ENCODE measurements at places on chromosomes 1 and 21.

GRCh38 chr1:24036088-24036487 is 56.0 kb upstream of the SRSF10 start:
- no peak for DNase-seq

GRCh38 chr1:110637475-110637874 is 31.3 kb upstream of the KCNA2 start:
- DNase-seq = no peak

GRCh38 chr21:21196087-21196486 is 197.9 kb downstream of the NCAM2 start:
- DNase-seq = no peak

DNA sequence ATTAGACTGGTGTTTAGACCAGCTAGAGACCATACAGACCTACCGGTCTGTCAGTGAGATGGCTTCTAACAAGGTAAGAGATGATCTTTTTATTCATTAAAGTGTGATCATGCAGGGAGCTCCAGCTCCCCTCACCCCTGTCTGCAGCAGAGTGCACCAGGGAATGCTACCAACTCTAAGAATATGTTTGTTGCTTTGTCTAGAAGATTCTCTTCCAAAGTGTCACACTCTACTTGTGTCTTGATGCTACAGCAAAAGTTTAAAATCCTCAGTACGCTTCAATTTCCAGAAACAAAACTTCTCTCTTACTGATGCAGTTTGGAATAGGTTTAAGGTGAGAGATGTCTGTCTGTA is 201.4 kb upstream of the SGIP1 start:
- no peak for DNase-seq

DNA sequence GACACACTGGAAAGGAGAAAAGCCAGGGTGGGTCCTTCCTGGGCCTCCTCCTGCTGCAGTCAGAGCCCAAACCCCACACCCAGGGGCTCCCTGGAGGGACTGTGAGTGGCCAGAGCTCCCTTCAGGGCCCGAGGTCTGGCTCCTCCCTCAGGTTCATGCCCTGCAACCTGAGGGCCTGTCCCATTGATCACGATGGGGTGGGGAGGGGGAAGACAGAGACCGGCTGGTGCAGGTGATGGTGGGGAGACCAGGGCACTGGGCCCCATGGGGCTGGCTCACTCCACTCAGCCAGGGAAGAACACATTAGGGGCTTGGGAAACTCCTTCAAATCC is 30.1 kb upstream of the NPPB start:
- DNase-seq = no peak

DNA sequence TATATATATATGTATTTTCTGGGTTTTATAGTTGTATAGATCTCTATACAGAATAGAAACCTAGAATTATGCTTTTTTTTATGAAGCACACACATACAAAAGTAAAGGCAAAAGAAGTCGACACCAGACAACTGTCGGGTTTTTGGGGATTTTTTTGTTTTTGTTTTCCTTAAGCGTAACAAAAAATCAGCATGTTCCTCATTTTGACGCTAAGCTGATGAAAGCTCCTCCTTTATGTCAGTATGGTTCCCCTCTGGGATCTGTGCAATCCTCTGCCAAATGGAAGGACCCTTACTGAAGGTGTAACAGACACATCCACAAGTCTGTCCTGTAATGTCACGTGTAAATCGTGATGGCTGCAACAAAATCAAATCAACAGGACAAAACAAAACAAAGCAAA is 226.2 kb downstream of the RHOU start:
- DNase-seq = no peak

DNA sequence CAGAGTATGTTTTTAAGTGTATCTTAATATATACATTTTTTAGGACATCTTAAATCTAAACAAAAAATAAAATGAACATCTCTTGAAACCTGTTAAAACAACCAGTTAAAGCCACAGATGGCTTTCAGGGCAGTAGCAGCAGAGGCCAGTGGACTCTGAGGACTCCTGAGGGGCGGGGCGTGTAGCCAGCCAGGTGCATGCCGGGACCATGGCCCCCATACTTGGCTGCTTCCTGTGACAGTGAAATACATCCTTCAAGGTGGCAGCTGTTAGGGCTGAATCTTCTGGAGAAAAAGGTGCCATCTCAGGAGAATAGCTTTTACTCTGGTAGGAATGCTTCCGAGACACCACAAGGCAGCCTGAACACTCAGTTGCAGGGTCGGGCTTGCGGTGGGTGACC is 9.6 kb downstream of the RHOU start:
- no peak for DNase-seq

DNA sequence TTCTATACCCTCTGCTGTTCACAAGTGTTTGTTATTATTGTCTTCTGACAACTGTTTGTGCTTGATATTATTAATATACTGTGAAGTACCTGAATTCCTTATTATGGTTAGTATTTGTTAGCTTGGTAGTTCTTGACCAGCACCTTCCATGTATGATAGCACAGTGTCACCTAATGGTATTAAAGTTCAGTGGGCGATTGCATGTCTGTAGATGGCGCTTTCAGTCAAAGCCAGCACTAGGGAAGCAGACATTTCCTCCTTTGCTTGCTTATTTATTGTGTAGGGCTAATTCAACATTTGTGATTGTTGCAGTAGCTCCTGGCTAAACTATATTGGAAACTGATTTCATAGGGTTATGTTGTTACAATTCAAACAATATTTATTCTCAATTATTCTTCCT is 218.0 kb downstream of the ZP4 start:
- DNase-seq = peak; percentile 1

DNA sequence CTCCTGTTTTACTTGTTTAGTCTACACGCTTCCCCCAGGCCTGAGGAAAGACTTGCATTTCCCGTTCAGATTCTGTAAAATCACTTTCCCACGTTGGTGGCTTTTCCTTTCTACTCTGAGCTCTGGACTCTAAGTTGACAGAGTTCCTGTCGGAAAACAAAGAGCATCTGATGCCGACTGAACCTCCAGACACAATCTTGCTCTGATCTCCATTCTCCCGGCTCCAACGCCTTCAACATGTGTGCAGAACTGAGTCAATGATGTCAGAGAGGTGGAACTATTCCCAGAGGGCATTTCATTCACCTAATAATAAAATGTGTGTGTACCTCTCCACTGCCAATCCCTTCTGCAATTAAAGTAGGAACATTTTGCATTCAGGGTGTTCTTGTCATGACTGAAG is 147.7 kb downstream of the MIS18A start:
- DNase-seq = no peak

GRCh38 chr1:31407029-31407626 is 5.9 kb upstream of the SERINC2 start:
- no peak for DNase-seq

GRCh38 chr1:2967881-2968280 is 53.4 kb upstream of the ACTRT2 start:
- no peak for DNase-seq

- peak; percentile 33 for DNase-seq
Observed at GRCh38 chr1:96388421-96389310, 332.9 kb upstream of the PTBP2 start.

GRCh38 chr1:216820345-216820744 is 97.1 kb upstream of the ESRRG start:
- DNase-seq = peak; percentile 89

DNA sequence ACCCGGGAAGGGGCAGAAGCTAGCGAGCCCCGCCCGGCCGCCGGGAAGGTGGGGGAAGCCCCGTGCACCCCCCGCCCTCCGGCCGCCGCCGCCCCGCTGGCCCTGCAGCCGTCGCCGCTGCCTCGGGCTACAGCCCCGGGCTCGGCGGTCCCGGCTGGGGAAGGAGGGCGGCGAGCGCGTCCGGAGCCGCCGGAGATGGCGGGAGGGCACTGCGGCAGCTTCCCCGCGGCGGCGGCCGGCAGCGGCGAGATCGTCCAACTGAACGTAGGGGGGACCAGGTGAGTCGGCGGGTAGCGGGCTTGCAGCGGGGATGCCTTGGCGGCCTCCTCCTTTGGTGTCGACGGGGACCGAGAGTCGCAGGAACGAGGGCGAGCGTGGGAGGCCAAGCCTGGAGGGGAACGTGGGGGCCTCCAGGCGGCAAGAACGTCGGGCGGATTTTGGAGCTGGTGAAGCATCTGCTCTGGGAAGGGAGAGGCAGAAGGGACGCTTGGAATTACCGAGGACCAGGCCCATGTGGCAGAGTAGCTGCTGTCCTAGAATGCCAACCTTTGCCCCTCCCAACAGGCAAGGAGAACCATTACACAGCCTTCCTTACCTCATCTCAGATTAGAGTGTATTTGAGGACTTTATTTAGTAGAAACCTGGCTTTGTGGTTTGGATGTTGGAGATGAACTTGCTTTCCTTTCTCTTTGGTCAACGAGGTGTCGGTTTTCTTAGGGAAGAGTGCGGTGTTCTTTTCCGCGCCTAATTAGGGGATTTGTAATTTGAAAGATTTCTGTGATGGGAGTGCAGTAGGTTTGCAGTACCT is 591 bp downstream of the KCTD3 start:
- peak; percentile 72 for DNase-seq

- DNase-seq = no peak
Observed at GRCh38 chr1:226631229-226632000, 82.9 kb downstream of the STUM start.

GRCh38 chr1:177703888-177704446 is 265.9 kb downstream of the SEC16B start:
- DNase-seq = no peak

GRCh38 chr1:179814546-179814838 is 63.1 kb downstream of the TOR1AIP2 start:
- DNase-seq = no peak

GRCh38 chr1:227728892-227729143 is 6.3 kb downstream of the JMJD4 start:
- DNase-seq = no peak

DNA sequence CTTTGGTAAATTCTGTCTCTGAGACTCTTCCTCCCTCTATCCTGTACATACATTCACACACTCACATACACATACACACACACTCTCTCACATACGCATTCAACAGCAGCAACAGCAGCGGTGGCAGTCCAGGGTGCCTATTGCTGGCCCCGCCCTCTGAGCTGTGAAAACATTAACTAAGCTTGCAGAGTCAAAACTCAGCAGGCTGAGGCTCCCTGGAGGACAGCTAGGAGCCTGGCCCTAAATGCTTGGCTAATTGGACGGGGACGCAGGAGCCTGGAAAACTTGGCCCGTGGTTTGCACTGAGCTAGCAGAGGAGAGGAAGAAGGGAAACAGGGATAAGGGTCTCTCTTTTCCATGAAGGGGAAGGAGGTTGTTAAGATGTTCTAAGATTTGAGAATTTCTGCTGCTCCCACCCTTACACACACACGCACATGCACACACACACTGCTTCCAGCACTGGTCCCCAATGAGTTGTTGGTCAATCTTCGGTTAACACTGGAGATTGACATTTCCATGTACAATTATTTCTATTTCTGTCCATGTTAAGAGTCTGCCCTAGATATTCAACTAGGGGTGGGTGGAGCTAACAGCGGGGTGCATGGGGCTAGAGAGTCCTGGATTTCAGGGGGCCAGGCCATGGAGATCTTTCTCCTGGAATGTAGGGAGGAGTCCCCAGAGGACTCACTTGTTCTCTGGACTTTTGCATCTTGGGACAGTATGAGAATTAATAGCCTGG is 94.2 kb downstream of the PLXNA2 start:
- DNase-seq = no peak

- DNase-seq = no peak
Observed at GRCh38 chr1:204513117-204513716, 3.0 kb upstream of the MDM4 start.

- DNase-seq = peak; percentile 32
Observed at GRCh38 chr1:151828921-151829320, 2.7 kb downstream of the RORC start.

- DNase-seq = no peak
Observed at GRCh38 chr1:229230140-229230892, 40.6 kb upstream of the RAB4A start.

GRCh38 chr1:94541246-94542087 is at the start of gene F3:
TSS of gene F3 (minus strand) at chr1:94541759. CDS start at chr1:94541636, 123 bp downstream.
- peak; percentile 87 for DNase-seq

GRCh38 chr1:64699327-64699726 is 45.5 kb upstream of the RAVER2 start:
- DNase-seq = no peak
